OCI-M1 (cell line): ENCODE measurements at places on chromosomes 11 and 22.

DNA sequence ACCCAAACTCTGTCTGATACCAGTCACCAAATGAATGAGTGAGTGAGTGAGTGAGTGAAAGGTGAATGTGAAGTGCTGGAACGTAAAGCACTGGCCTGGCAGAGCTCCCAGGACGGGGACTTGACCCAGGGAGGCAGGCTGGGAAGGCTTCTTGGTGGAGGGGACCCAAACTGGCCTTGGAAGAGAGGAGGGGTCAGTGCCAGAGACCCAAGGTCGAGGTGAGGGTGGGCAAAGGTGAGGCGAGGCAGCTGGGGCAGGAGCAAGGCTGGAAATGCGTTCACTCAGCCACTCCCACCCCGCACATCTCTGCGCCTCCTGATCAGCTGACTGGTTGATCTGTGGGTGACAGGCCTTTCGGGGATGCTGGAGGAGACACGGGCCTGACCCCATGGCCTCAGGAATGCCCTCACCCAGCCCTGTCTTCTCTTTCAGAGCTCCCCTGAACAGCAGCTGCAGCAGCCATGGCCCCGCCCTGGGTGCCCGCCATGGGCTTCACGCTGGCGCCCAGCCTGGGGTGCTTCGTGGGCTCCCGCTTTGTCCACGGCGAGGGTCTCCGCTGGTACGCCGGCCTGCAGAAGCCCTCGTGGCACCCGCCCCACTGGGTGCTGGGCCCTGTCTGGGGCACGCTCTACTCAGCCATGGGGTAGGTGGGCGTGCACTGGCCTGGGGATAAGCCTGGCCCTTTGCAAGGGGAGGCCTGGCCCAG is 7.6 kb downstream of the TSPO start:
- no peak for DNase-seq

DNA sequence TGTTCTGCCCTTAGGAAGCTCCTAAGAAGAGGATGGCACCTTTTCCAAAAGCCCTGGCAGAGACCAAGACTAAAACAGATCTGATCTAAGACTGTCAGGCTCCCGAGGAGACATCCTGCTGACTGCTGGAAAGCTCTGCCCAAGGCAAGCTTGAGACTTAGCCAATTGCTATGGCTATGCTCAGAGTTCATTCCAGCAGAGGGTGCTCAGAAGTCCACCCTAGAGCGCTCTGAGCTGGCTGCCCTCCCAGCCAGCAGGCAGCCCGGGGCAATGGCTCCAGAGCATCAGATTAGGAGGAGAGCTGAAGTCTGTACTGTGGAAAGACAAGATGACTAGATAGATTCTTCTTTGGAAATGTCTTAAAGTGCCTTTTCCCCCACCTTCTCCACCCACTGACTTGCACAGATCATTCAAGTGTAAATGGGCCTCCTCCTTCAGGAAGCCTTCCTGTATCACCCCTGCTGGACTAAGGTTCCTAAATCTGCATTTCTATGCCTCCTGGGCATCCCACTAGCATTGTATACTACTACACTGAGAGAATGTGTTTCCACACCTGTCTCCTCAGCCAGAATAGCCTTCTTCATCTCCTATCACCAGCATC is 23.4 kb downstream of the LRRC55 start:
- DNase-seq, result peak; percentile 38

GRCh38 chr11:125401235-125401634 is 94.8 kb downstream of the FEZ1 start:
- DNase-seq, result no peak

DNA sequence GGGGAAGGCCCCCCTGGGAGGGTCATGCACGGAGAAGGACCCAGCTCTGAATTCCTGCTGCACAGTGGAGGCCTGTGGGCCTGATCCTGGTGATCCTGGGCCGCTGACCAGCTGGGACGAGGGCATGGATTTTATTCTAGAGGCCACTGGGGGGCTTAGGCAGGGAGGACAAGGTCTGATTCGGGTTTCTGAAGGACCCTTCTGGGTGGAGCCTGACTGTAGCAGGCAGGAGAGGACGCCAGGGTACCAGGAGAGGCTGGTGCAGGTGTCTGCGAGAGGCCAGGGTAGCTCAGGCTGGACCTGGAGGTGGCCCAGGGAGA is 31.3 kb downstream of the MPPED1 start:
- no peak for DNase-seq

- DNase-seq, result peak; percentile 81
Measured at GRCh38 chr11:72970557-72971118, 156.4 kb downstream of the ATG16L2 start.

- DNase-seq, result no peak
Measured at GRCh38 chr11:1827931-1828330, 6.9 kb upstream of the SYT8 start.

DNA sequence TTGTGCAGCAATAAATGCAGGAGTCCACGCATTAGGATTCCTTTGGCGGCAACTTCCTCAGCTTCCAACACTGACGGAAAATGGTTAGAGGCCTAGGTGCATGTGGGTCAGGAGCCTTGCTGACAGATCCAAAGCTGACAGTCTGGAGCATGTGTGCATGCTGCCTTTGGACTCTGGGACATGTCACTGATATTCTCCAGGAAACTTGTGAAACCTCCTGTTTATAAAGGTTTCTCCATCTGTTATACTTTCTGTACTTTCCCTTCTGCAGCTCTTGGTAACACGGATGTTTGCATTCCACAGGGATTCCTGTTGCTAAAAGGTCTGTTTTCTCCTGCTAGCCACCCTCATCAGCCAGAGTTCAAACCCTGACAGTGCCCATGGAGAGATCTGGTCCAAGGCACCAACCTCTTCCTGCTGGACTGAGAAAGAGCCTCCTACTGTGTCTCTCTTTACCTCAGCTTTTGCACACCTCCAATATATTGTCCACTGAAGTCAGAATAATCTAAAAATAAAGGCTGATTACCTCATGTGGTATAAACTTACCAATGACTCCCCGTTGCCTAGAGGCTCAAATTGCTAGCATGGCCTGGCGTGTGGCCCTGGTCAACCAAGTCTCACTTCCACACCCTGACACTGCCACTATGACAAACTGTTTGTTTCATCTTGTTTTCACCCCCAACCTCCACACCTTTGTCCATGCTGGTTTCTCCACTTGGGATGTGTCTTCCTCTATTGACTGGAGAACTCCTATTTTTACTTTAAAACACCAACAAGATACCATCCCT is 31.1 kb upstream of the LYVE1 start:
- DNase-seq, result no peak

- DNase-seq, result no peak
Measured at GRCh38 chr22:36280379-36280778, 27.4 kb downstream of the APOL1 start.

DNA sequence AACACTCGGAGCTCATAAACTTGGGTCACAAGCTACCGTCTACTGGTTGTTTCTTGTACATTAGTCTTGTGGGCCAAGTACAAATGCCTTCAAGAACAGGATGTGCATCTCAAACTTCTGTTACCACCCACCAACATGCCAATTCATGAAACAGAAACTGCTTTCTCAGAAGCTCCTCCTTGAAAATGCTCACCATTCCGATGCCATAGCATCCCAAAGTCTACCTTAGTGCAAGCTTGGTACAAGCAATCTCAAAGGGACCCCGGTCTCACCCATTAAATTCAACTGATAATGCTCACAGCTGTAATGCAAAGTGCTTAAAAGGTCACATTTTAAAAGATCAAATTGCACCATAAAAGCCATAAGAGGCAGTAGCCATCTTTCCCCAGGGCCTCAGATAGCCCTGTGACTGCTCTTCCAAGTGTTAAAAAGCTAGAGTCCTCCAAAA is 31.8 kb upstream of the CCDC34 start:
- no peak for DNase-seq

DNA sequence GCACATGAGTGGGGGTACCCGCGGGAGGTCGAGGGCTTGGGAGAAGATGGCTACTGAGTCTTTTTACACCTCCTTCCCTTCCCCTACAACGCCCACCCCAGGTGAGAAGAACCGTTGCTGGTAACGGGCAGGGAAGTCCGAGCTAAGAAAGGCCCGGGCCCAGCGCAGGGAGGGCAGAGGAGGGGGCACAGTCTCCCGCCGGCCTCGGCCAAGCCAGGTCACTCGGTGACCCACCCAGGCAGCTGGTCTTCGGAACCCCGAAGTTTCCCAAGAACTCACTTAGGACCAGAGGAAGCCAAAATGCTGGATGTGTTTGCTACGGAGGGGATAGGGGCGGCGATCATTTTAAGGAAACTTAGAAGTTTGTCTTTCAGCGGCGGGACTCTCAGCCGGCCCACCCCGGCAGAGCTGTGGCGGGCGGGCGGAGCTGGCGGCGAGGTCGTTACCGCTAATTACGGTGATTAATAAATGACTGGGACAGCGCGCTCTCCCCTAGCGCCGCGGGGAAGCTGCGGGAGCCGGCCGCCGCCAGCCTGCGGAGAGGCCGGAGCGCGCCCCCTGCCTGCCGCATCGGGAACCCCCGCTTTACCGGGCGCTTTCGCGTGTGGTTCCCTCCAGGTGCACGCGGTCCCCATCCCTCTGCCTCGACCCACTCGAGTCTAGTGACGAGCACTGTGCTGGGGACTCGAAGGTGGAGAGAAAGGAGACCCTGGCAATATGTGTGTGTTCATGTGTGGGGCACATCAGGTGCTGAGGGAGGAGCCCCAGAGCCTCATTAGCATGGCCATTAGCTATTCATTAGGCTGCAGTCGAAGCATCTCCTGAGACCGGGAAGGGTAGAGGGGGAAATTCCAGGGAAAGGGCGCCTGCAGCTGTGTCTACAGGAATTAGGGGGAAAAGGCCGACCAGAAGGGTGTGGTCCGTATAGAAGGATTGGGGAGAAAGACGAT is 945 bp downstream of the ROBO3 start:
- DNase-seq, result no peak

- no peak for DNase-seq
Measured at GRCh38 chr11:26072614-26073153, 259.2 kb upstream of the ANO3 start.
